ENCODE measurements at places on chromosomes 2 and 18.

DNA sequence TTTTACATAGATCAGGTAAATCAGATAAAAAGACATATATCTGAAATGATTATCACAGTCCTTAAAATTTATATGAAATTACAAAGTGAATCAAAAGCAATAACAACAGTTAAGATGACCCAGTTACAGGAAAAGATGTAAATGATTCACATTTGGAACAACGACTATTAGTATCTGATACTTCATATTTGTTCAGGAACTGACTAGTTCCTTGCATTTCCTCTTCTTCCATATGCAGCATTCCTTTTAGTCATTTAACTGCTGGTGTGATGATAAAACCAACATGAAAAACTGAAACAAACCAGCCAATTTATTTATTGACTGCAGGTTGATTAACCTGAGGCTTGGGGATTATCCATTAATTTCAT, 75.2 kb downstream of the RBMS1 start:
- no peak for DNase-seq

GRCh38 chr2:219497495-219498279, 1.0 kb upstream of the GMPPA start:
- peak; percentile 38 for DNase-seq

GRCh38 chr2:113757138-113757657, 756 bp upstream of the SLC35F5 start:
- DNase-seq, result no peak

GRCh38 chr18:59735269-59735860, 38.1 kb upstream of the CCBE1 start:
- no peak for DNase-seq

GRCh38 chr2:219406861-219407230, 11.3 kb upstream of the DES start:
- no peak for DNase-seq

DNA sequence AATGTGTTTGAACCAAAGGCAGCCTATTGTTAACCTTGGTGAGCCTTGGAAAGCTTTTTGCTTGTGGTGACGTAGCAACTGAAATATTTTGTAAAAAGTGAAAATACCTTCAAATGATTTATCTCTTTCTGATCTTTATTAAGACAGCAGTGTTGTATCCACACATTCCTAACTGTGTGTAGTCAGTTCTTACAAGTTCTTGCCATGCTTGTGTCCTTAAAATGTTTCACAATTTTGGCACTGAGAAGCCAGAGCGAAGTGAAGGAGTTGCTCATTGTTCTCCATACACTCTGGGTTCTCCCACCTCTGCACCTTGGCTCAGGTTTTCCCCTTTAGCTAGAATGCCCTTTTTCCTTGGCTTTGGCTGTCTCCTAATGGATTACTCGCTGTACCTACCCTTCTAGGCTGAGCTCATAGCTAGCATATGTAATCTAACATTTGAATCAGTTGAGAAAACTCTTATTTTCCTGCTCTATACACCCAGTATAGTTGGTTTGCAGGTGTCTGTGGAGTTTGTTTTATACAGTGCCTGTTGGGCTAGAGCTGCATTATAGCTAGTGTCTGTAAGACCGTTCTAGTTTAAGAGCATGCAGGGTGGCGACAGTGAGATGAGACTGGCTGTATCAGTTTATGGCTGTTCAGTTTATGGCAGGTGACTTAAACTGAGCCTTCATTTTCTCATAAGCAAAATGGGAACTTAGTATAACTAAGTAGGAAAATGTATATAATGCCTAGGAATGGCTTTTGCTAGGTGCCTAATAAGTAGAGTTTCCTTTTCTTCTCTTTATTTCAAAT, 45.5 kb downstream of the FMNL2 start:
- DNase-seq, result no peak

DNA sequence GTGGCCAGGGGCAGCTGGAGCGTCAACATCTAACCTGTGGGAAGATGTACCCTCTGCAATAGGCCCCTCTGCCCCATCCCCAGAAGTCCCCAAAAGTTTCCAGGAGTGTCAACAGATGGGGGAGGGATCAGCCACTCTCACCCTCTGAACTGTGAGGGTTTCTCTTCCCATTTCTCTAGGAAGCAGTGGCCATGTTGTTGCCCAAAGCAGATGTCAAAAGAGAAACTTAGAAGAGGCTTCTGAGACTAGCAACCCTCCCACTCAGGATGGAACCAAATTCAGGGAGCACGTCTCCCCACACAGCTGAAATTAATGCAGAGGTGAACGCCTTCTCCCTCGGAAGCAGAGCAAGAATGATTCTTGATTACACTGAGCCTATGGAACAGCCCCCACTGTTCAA, 70.3 kb downstream of the ARL4C start:
- peak; percentile 29 for DNase-seq

DNA sequence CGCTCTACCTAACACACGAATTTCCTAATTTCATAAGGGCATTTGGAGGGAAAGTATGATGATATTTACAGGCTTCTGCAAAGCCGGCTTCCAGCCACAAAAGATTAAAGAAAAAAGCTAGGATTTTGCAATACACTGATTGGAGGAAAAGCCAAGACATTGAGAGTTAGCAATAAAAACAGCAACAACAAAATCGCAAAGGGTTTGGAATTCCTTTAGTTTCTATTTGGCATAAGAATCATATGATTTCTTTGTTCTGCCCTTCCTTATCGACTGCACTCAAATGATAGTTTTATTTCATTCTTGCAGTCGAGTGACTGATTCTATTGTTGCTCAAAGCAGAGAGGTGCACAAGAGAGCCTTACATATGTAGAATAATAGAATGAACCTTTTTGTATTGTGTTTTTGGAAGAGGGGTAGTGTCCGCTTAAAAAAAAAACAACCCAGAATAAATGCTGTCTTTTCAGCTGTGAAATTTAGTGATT, 3.9 kb upstream of the ZNF532 start:
- no peak for DNase-seq

DNA sequence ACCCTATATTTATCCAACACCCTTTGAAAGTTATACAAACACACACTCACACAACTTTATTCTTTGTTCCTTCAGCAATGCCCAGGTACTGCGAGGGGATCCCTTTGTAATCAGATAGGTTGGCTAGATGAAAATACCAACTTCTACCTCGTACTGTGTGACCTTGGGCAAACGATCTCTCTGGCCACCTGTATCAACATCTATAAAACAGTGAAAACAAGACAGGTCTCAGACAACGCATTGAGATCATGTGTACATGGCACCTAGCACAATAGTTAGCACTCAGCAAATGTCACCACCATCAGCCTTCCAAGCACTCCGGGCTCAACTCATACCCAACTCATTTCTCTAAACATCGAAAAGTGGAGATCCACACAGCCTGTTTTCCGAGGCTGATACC, 118.4 kb upstream of the PPP1CB start:
- DNase-seq, result no peak

- DNase-seq, result no peak
These were observed 53.5 kb upstream of the NDUFV2 start for GRCh38 chr18:9048808-9049494.
